ENCODE measurements at places on chromosomes 13 and 19.

DNA sequence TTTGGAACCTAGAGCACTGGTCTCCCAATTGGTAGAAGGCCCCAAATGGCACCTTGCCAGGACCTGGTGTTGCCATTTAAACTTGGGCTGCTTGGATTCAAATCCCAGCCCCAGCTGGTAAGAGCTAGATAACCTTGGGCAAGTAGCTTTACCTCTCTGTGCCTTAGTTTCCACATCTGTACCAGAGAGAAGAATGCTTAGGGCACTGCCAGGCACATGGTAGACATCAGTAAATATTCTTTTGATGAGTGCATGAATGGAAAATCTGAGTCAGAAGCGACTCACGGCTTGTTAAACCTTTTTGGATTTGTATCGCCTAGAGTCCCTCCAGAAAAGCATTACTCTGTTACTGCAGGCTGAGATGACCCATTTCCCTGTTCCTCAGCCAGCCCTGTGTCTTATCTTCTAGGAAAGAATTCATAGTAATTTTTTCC, 90.9 kb downstream of the SIPA1L3 start:
- DNase-seq, result no peak

DNA sequence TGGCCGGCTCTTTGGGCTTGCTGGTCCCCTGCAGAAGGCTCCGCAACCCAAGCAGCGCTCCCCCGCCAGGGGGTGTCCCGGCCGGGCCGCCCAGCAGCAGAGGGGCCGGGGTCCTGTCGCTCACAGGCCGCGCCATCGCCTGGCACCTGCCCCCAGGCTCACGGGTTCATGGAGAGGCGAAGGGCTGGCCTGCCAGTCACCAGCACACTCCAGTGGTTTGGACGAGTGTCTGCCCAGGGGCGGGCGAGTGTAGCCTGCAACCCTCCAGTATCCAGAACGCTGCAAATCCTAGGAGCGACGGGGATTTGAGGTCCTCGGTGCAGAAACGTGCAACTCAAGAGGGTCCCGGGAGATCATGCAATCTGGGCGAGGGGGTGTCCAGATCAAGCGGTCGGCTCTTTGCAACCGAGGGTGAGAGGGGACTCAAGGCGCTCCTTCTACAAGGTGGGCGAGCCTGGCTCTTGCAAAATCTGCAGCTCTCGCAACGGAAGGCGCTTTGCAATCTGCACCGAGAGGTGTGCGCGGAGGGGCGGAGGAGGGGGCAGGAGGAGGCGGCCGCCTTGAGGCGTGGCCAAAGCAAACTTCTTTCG, at the start of gene DBP:
DBP (minus strand) TSS at position 521 of the 590 bp plus-strand sequence; CDS start at position 136, 385 bp downstream.
- DNase-seq, result no peak

GRCh38 chr19:28386066-28386465, 826.9 kb downstream of the UQCRFS1 start:
- DNase-seq, result no peak

- no peak for DNase-seq
Observed at GRCh38 chr19:31570718-31571117, 221.5 kb upstream of the TSHZ3 start.

DNA sequence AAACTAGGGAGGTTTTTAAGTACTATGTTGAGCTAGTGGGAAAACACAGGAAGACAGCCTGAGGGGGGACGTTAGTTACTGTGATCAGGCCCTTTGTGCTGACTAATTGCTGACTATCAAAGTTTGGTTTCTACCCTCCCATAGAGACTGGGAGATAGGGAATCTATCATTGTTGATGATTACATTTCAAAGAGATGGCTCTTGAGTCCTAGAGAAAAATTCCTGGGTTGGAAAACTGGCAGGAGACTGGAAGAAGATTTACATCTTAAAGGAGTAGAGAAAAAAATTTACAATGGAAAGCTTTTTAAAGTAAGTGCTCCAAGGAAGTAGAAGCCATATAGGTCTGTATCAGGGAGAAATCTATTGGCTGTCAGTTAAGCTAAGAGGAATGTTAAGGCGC, 522.0 kb upstream of the KLHL1 start:
- DNase-seq, result no peak

- DNase-seq, result no peak
Observed at GRCh38 chr19:13926715-13927114, 11.5 kb downstream of the PODNL1 start.

Measured in HEK293T (cell line).